ENCODE measurements at places on chromosomes 4 and X.

DNA sequence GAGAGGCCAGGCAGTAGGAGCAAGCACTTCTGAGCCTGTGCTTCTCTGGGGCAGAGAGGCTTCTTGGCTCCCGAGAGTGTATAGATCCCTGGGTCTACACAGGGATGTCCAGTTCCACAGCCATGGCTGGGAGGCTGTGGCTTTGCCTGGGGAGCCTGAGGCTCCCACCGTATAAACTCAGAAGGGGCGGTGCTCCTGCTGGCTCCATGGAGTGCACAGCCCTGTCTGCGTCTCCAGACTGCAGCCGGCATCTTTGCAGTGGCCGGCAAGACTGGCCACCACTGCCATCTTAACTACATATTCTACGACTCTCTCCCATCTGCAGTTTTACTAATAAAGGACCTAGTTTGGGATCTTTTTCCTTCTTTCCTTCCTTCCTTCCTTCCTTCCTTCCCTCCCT is 1253.8 kb downstream of the C4orf33 start:
- DNase-seq: no peak
- H3K36me3 ChIP-seq: no peaks in the 10 kb centered on the region
- H3K27me3 ChIP-seq: no peaks in the 10 kb centered on the region

DNA sequence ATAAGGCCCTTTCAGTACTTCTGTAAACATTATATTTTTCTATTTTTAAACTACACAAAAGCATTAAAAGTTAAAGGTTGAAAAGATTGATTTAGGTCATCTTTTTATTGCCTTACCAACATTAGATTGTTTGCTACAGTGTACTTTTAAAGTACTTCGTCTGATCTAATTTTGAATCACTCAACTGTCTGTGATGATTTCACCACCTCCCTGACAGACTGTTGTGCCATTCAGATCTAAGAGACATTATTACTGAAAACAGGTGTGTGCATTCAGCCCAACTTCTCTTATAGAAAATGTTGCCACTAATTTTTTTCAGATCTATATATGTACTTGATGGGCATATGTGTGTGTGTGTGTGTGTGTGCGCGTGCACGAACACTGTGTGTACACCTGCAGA is 39.3 kb downstream of the GASK1B start:
- no peak for DNase-seq
- no peaks in the 10 kb centered on the region for H3K27me3 ChIP-seq
- no peak overlapping the region for H3K4me3 ChIP-seq

- no peak overlapping the region for H3K4me3 ChIP-seq
- H3K36me3 ChIP-seq: no peaks in the 10 kb centered on the region
Measured at GRCh38 chr4:24703298-24703697, 92.1 kb upstream of the SOD3 start.

- no peaks in the 10 kb centered on the region for H3K4me1 ChIP-seq
- no peaks in the 10 kb centered on the region for H3K27me3 ChIP-seq
- no peaks in the 10 kb centered on the region for H3K36me3 ChIP-seq
- no peak overlapping the region for H3K4me3 ChIP-seq
- H3K27ac ChIP-seq: no peak overlapping the region
Measured at GRCh38 chr4:149113804-149114430, 671.7 kb upstream of the NR3C2 start.
